ENCODE measurements at places on chromosomes 3 and 15.

- DNase-seq: peak; percentile 32
These were observed 45.5 kb downstream of the SYN2 start for GRCh38 chr3:12049675-12050074.

DNA sequence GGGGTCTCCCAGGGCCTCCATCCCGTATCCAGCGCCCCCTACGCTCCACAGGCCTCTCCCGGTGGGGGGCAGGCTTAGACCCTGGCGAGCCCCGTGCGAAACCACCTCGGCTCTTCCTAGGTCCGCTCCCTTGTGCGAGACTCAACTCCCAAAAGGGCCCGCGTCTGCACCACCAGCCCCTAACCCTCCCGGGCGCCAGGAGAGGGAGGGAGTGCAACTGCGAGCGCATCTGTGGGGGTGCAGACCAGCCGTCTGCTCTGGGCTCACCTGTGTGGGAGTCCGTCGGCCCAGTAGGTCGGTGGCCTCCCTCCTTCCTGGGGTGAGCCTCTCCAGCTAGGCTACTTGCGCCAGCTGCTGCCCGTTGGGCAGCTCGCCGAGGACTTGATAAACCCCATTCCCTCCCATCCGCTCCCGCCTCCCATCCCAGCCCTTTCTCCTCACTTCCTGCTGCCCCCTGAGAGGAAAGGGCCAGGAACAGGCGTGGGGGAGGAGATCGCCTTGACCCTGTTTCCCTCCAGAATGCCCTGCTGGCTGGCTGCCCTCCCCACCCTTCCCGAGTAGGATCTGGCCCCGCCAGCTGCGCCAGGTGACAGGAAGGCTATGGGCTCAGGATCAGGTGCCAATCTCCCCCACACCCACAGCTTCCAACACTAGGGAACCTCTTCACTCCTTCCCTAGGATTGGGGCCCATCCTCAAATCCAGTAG lies at the start of gene HYAL2:
Gene HYAL2, minus strand, starts transcription at position 360 of the 706 bp plus-strand sequence. CDS start 2,256 bp downstream, outside the sequence.
- DNase-seq: peak; percentile 62

GRCh38 chr15:70159713-70160009 lies 61.9 kb upstream of the TLE3 start:
- no peak for DNase-seq

DNA sequence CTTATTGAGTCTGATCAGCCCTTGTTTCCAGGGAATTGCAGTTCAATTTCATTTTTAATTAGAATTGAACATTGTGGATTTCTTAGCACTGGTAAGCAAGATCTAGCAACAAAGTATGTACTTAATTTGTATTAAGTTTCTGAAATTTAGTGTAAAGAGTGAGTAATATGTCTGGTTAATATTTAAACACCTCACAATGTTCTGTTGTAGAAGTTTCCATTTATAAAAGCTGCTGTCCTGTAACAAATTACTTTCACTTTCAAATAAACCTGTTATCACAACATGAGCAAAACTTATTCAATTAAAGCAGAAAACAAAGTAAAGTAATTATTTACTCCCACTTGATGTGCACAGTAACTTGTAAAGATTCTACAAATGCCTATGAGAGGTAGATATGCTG lies 448.5 kb downstream of the NAALADL2 start:
- DNase-seq: no peak

GRCh38 chr15:70014331-70014730 lies 83.4 kb downstream of the TLE3 start:
- DNase-seq: no peak

DNA sequence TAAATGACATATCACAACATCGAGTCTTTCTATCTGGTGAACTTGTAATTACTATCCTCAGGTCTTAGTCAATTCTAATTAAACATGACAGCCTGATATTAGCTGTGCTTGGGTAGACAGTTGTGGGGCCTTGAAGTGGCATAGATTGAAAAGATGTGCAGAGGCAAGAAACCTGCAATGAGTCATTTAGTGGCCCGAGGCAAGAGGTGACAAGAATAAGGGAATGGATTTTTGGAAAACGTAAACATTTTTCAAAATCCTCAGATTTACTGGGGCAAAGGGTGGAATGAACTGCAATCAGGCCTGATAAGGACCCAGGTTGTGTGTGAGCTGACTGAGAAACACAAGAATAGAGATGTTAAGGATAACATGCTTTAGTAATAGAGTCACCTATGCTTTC lies 29.5 kb upstream of the ULK4 start:
- no peak for DNase-seq

DNA sequence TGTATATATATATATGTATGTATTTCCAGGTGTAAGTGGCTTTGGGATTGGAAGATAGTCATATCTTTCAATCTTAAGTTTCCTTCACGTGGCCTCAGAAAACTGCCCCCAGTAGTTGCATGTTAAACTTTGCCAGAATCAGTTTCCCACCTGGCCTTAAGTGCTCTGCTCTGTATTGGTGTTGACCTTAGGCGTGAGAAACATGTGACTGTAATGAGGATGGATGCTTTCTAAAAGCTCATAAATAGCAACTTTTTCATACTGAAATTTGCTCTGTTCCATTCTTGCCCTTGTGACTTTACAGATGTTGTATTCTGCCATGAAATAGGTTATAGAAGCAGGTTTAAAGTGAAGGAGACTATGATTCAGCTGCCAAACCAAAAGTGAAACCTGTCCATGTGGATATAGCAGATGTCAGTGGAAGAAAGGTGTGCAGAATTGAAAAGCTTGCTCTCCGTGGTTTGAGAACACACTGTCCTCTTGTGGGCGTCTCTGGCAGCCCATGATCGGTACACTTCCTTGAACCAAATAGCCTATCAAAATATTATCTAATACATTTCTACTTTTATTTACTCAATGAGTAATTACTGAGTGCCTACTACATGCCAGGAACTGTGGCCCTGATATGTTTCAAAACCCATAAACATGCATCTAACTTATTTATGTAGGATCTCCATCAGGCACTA lies 15.8 kb downstream of the SCG5 start:
- no peak for DNase-seq

GRCh38 chr15:61936528-61937195 lies 123.6 kb downstream of the VPS13C start:
- no peak for DNase-seq

- DNase-seq: no peak
These were observed 58.5 kb upstream of the KLF13 start for GRCh38 chr15:31268108-31268501.

- DNase-seq: peak; percentile 64
These were observed 35.0 kb downstream of the CTSH start for GRCh38 chr15:78909791-78910228.

DNA sequence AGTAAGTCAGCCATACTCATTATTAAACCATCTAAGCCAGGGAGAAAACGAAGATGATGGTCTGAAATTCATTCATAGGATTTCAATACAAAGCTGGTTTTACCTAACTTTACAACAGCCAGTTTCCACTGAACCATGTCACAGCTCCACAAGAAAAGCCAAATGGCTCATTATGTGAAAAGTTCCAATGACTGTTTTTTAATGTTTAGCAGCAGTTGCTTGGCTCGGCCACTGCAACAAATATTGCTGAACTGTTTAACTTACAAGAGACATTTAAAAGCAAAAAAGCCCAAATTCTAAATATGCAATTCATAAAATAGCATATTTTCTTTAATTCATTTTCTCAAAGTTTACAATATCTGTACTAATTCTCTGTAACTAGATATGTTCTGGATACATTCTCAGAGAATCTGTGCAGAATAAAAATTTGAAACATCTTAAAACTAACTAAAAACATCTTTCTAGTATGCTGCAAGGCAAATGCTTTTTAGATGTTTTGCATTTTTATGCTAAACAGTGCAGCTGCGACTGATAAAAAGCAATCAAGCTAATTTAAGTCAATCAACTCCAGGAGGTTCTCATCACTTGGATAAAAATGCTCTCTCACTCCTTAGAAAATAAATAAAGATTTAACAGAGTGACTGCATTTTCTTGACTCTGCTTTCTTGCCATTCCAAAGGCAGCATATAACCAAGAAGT lies 356.5 kb downstream of the ERC2 start:
- no peak for DNase-seq

- DNase-seq: no peak
These were observed 26.0 kb upstream of the EID1 start for GRCh38 chr15:48851956-48852355.

DNA sequence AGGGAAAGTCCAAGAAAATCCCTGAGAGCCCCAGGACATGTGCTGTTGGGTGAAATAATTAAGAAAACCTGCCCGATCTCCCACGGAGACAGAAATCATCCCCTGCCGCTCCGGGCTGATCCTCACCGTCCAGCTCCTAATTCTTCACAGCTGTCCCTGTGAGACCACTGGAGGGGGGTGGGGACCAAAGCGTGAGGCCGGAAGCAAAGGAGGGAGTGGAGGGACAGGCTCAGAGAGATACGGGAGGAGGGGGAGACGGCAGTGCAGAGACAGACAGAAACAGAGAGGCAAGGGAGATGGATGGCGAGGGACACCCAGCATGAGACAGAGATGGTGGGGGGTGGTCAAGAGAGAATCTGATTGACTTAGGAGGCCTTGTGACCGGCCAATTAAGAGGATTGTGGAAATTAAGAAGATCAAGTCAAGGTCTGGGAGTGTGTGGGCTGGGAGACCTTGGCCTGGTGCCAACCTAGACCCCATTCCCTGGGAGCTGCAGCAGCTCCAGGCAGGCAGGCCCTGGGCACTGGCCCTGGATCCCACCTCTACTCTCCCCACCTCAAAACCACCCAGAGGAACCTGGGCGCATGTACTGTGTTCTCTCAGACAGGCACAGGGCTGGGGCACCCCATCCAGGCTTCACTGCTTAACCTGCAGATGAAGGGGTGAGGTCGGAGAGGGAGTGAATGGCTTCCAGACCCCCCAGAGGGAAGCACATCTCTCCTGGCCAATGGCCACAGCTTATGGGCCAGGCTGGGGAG lies 113.2 kb upstream of the ALDH1A3 start:
- DNase-seq: no peak
